ENCODE measurements at places on chromosomes 12 and 14.

- no peak for DNase-seq
Measured at GRCh38 chr12:23813206-23813605, 136.3 kb downstream of the SOX5 start.

DNA sequence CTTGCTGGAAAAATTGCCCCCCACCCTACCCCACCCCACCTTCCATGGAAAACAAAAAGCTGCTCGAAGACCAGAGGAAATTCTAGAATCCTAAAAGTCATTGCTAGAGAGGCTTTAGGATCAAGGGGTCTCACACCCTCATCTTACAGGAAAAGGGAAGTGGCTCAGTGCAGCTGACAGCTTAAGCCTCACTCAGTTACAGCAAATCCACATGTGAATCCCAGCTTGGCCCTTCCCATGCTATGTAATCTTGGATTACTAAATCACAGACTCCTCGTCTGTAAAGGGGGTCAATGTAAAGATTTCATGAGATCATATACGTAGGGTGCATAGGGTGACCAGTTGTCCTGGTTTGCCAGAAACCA lies 25.9 kb downstream of the CMKLR1 start:
- no peak for DNase-seq

DNA sequence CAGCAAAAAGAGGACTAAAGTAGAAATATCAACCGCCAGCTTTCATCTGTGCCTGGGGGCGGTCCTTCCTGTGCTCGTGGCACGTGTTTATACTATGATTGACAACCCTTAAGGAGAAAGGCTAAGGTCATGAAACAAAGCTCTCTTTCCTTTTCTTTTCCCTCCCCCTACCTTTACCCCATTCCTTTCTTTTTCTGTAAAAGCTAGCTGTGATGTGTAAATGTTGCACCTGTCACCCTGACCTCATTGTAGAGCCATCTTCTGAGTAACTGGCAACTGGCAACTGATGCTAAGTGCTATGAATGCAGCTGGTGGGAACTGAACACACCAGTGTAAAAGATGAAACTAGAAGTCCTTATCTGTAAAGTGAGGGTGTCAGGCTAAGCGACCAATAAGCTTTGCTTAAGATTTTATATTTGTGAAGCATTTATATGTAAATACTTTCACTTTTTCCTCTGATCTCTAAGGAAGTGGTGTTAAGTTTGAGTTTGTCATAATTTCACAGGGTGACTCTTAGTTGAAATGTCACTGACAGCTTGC lies 102.8 kb upstream of the BCAT1 start:
- peak; percentile 49 for DNase-seq

DNA sequence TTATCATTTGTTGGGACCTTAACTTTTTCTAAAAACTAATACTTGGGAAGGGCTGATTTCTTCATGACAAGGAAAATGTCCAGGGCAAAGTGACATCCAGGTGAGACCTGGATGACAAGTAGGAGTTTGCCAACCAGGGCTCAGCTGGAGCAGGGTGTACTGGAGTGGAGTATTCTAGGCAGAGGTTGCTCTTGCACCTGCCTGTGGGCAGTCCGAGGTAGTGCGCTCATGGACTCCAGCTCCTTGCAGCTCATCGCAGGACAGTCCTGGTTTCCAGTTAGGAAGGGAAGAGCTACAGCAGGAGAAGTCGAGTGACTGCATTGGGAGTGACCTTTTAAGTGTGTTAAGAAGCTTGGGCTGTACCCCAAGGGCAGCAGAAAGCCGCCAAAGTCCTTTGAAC lies 175.9 kb downstream of the PELI2 start:
- no peak for DNase-seq

- DNase-seq: no peak
Measured at GRCh38 chr12:17016116-17016864, 410.3 kb upstream of the LMO3 start.

DNA sequence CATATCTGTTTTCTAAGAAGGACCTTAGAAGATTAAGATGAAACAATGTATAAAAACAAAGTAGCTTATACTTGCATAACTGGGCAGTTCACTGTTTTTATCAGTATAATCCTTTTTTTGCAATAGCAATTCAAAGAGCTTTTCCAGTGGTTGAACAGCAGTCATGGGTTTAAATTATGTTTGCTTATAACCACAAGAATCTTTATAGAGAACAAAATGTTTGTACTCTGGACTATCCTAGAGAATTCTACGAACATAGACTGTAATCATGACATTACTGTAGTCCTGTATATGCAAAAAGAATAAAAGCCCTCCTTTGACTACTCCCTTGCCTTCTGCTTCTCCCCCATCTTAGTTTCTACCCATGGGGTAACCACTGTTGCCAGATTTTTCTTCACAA lies 5.7 kb downstream of the FAM177A1 start:
- DNase-seq: no peak

GRCh38 chr12:34296143-34297041 lies 274.1 kb downstream of the ALG10 start:
- DNase-seq: no peak

DNA sequence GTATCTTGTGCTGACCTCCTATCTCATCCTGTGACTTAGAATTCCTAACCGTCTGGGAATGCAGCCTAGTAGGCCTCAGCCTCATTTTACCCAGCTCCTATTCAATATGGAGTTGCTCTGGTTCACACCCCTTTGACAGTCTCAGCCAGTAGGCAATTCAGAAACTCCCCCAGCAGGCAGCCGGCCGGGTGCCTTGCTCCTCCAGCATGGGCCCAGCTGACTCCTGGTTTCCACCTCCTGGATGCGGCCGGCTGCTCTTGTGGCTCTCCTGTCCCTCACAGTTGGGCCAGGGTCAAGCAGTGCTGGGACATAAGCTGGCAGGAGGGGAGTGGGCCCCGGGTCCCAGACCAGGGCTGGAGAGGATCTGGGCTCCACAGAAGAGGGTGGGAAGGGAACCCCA lies 58.2 kb downstream of the LRRC74A start:
- no peak for DNase-seq

DNA sequence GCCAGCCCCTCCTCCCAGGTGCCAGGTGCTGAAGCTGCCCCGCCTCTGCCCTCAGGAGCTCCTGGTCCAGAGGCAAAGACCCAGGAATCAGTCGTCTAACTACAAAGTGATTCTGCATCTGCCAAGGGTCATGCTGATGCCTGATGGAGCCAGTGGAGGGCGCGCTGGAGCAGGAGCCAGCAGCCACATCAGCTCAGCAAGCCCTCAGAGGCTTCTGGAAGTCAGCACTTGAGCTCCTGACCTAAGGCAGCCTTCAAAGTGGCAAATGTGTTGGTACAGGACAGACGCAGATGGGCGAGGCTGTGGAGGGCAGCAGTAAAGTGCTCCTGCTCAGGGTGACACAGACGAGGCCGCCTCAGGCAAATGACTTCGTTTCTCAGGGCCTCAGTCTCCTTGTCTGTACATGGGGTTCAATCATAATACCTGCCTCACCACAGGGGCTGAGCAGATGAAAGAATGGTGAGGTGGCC lies 10.9 kb downstream of the C12orf43 start:
- DNase-seq: peak; percentile 22

GRCh38 chr12:76878099-76878898 lies 520 bp downstream of the CSRP2 start:
- DNase-seq: no peak

Data from activated CD4-positive, alpha-beta T cell treated with anti-CD3 and anti-CD28 coated beads for 4 hours (primary cell).